Hepatic stellate cell (primary cell): ENCODE measurements at places on chromosomes 5 and 9.

GRCh38 chr5:33257807-33258429, 182.8 kb upstream of the TARS1 start:
- DNase-seq = peak; percentile 19

GRCh38 chr9:35863583-35863982, 6.6 kb downstream of the OR13J1 start:
- no peak for DNase-seq

GRCh38 chr9:137878146-137878941, 762 bp downstream of the CACNA1B start:
- DNase-seq = no peak

DNA sequence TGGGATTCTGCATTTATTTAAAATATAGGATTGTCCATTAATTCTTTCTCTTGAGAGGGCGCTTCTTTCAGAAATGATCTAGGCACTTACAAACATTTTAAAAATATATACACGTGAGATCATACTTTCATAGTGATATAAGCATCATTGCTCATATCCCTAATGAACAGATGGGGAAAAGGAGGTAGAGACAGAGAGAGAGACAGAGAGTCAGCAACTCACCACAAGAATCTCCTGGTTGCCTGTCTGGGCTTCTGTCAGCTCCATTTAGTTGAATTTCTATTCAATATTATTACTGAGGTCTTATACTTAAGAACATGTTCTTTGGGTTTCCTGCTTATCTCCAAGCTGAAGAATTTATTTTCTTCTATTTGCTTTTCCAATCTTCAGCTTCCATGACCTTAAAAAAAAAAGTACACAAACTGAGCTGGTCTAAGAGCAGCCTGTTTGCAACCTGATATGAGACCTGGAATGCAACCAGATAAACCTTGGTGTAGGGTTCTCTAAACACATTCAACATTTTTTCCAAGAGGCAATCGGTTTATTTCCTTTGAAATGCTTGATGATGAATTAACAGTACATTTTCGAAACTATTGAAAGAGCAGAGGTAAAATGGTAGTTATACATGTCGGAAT, 51.6 kb upstream of the LIFR start:
- DNase-seq = no peak

GRCh38 chr5:67090593-67090992, 106.0 kb downstream of the CD180 start:
- no peak for DNase-seq

DNA sequence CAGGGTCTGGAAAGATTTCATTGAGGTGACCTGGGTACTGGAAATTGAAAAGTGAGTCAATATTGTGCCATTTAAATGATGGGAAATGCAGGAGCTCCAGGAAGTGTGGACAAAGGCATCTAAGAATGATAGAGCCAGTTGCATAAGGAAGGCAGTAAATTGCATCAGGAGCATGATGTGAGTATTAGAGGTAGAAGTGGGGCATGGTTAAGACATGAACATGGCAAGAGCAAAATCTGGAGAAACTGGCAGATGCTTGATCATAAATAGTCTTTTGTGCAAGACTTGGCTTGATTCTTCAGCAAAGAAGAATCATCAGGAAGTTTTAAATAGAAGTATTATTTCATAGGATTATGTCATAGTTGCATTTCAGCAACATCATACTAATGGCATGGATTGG, 157.4 kb upstream of the PUM3 start:
- no peak for DNase-seq

DNA sequence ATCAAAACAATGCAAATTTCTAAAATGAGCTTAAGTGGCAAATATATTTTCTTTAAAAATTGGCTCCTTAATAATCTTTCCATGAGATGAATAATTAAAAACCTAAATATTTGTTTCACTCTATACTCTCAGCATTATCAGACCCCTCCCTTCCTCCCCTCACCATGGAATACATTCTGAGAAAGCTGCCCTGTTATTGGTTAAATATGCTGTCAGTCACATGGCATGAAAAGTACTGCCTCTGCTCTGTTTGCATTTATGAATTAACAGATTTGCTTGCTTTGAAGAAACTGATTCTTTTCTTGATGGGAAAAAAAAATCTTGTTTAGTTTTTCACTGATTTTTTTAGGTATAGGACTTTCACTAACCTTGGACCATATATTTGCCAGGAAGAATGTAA, 17.0 kb upstream of the RPS23 start:
- no peak for DNase-seq
